ENCODE measurements at places on chromosomes 11 and 22.

DNA sequence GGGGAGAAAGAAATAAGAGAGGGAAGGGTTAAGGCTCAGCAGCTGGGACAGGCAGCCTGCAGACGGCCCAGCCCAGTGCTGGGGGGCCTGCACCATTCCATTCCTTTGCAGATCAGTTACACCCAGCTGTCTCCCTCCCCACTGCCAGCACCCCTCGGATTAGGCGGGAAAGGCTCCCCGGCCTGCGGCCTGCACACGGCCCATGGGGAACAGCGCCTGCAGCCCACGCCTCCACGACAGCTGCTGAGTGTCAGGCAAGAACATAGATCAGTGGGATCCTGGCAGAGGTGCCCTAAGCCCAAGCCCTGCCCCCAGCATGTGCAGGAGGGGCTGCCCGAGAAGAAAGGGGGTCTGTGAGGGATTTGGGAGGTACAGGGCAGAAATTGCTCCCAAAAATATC is 65.8 kb upstream of the MYOD1 start:
- DNase-seq: no peak

DNA sequence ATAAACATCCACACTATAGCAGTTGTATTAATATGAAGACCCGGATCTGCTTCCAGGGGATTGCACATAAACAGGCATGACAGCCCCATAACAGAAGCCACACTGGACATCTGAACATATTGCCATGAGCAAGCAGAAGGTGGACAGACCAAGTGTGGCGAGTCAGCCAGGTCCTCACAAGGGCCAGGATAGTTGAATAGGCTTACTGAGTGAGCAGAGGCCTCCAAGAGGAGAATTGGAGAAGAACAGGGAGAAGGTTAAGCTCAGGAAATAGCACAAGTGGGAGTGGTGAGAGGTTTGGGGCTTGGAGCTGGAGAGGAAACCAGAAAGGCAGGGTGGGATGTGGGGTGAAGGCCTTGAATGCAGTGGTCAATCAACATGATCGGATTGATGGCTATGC is 10.8 kb downstream of the SLC35C1 start:
- DNase-seq: no peak

- DNase-seq: no peak
Observed at GRCh38 chr11:86941077-86941870, 13.9 kb downstream of the FZD4 start.

DNA sequence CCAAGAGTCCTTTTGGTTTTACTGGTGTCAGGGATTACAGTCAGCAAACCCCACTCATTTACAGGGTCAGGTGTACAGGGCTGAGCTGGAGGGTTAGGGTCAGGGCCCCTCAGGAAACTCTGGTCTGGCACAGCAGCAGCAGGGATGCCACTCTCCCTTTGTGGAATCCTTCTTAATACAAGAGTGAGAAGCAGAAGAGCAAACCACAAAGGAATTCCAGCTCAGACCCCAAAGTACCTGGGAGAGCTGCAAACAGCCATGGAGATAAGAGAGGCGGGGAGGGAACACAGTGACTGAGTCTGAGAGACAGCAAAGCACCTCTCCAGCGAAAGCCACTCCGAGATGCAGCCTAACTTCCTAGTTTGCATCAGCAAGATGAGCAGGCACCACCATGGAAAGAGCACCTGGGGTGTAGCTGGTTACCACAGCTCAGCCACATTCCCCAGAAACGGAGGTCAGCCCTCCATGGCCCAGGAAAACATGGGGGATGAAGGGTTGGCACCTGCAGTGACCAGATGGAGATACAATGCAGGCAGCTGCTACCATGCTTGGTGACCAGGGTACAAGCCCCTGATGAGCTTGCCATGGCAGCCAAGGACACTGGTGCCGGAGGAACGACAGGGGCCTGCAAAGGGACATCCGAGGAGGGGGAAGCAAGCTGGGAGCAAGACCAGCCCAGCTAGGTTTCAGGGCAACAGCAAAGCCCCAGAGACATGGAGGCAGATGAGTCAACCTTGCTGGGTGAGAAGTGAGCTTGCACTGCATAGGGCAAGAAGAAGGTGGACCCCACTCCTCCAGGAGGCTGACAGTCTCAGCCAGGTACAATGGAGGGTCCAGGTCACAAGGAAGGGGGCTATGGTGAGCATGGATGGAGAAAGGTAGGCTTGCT is 3.9 kb downstream of the BET1L start:
- no peak for DNase-seq

GRCh38 chr11:130840679-130841078 is 75.6 kb downstream of the SNX19 start:
- no peak for DNase-seq

DNA sequence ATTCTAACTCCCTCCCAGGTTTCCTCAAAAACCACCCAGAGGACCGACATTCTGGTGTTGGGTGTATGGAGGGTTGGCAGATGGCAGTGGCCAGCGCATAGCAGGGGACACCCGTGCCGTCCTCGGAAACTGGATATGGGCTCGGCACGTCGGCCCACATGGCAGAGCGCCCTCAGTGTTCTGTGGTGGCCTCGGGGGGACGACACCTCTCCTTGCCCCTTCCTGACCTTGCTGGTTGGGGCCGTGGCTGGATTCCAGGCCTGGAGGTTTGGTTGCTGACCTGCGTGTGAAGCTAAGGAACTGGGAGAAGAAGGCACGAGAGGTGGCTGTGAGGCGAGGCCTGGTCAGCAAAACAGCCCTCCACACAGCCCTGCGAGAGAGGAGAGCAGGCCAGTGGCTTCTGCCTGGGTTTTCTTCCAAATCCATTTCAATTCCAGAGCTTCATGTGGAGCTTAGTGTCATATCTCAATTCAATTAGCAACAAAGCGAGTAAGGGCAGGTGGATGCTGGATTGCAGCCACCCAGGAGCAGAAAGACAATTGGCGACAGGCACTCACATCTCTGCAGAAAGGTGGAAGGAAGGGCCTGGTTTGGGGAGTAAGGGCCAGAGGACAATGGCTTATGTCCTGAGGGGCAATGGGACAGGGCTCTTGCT is 478.4 kb downstream of the BRD1 start:
- DNase-seq: no peak

DNA sequence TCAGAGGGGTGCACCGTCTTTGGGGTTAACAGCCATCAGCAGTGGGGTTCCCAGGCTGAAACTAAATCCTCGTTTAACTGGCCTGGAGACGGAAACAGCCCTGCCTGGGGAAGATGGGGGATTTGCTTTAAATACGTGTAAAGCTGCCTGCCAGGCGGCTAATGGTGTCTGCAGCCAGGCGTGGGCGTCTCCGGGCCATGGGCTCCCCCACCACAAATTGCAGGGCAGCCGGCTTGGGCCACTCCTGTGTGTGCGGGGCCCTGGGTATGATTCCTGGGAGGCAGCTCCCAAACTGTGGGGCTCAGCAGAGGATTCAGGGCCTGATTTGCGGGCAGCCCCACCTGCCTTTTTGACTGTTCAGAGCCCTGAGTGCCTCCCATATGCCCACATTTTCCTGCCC is 110.5 kb downstream of the KCNQ1 start:
- DNase-seq: no peak

DNA sequence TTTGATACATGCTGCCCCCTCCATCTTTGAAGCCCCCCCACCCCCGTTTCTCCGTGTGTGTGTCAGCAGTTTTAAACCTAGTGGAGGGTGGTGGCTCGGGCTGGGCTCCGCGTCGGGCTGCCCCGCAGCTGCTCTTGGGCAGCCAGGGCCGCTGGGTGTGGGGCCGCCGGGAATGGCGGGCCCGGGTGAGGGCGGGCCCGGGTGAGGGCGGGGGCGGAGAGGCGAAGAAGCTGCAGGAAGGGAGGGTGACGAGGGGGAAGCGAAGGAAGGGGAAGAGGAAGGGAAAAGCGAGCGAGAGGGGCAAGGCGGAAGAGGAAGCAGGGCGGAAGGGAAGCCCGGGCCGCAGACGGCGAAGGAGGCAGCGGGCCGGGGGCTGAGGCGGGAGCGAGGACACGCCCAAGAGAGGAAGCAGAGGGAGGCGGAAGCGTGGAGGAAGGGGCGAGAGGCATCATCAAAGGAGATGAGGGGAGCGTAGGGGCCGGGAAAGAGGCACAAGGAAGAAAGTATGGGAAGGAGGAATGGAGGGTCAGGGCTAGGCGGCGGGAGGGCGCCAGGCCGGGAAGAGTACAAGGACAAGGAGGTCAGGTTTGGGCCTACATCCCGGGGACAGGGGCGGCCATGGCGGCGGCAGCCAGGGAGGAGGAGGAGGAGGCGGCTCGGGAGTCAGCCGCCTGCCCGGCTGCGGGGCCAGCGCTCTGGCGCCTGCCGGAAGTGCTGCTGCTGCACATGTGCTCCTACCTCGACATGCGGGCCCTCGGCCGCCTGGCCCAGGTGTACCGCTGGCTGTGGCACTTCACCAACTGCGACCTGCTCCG is 82.4 kb downstream of the BCR start:
- no peak for DNase-seq

GRCh38 chr11:43214471-43214870 is 97.3 kb upstream of the API5 start:
- no peak for DNase-seq

DNA sequence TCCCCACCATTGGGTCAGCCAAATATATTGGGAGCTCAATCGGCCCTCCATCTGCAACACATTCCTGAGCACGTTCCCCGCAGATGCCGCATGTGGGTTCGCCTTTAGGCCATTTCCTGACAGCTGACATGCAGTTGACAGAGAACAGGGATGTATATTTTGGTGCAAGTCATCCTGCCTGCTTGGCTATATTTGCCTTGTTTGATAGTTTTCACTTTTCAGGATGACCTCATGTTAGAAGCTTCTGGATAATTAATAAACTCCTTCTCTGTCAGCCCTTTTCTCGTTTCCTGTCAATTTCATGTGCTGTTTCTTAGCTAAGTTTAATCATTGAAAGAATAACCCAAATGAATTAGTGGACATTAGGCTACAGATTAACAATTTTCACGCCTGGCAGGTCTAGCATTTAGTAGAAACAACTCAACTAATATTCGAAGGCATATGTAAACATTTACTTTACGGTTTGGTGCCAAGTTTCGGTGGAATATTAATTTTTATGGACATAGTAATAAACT is 105.8 kb upstream of the SLC5A12 start:
- no peak for DNase-seq

DNA sequence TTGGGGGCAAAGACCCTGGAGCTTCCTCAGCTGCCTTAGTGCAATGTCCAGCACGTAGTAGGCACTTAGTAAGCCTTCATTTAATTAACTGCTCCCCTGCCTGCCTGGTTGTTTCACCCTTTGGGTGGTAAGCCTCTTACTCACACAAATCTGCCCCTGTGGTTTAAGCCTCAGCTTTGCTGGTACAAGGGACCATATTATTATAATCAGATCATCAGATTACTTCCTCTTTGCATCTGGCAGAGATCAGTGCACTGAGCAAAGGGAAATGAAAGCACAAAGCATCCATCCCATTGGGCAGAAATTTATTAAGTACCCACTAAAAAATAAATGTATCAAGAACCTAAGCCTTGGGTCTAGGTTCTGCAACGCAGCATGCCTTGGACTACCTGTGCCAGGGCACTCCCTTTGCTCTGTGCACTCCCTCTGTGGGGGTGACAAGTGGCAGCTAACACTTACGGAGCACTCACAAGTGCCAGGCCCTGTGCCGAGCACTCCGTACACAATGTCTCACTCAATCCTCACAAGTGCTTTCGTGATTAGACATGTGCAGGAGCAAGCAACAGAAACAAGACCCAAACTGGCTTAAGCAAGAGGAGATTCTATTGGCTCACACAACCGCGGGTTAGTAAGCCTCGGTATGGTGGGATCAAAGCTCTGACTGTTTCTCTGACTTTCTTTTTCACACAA is 34.9 kb upstream of the DAGLA start:
- no peak for DNase-seq

- DNase-seq: no peak
Observed at GRCh38 chr11:121329781-121330395, 37.3 kb downstream of the SC5D start.

- DNase-seq: no peak
Observed at GRCh38 chr11:118660681-118661424, 18.6 kb downstream of the TREH start.

DNA sequence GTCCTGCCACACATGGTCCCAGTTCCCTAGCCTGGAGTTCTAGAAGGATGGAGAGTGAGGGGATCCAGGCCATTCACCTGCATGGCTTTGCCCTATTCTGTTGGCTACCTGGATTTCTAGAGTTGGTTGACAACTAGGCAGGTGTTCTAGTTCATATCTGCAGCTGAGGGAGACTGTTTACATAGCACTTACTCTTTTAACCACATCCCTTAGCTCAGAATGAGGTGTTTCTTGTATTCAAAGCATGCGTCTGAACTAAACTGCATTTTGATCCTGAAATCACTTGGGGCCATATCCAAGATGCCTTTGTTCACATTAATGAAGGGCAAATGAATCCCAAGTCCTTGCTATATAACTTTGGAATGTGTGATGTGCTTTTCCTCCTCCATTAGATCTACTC is 60.9 kb downstream of the SYT13 start:
- DNase-seq: no peak

- DNase-seq: no peak
Observed at GRCh38 chr11:2693271-2694261, 6.2 kb downstream of the KCNQ1OT1 start.

- no peak for DNase-seq
Observed at GRCh38 chr11:35641171-35641897, 21.2 kb upstream of the TRIM44 start.
